ENCODE measurements at places on chromosomes 1 and 21.
A peak's percentile ranks its signal among the peaks of the same experiment; 100 is the strongest.

DNA sequence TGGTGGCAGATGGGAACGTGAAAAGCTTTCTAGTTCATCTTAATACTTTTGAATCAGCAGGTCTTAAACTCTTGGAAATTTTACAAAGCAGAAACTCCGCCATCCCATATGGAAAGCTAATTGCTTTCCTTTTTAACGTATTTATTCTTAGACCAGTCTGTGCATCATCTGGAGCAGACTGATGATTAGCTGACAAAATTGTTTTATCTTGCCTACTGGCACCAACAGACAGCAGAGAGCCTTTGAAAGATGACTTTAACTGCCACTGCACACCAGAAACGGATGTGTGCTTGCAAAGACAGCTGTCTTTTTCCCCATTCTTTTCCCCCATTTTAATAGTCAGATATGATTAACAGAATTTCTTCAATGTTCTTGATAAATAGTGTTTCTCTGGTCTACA lies 97.0 kb downstream of the PLD5 start:
- no peaks in the 10 kb centered on the region for H3K36me3 ChIP-seq
- DNase-seq, result no peak
- no peaks in the 10 kb centered on the region for H3K27me3 ChIP-seq
- no peaks in the 10 kb centered on the region for H3K4me1 ChIP-seq
- H3K4me3 ChIP-seq, result no peak overlapping the region

DNA sequence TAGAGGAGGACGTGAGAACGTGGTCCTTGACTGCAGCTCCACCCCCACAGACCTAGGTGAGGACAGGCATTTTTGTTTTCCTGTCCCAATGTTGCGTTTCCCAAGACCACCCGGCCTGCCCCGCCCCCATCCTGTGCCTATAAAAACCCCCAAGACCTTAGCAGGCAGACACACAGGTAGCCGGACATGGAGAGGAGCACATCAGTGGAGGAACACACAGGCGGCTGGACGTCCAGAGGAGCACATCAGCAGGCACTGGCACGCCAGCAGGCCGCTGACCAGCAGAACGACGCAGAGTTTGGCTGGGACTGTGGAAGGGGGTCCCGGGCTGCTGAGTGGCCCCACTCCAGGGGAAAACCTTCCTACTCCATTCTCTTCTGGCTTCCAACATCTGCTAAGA lies 12.7 kb upstream of the HMGCL start:
- no peaks in the 10 kb centered on the region for H3K27me3 ChIP-seq
- H3K36me3 ChIP-seq, result no peaks in the 10 kb centered on the region
- H3K4me3 ChIP-seq, result no peak overlapping the region
- DNase-seq, result no peak
- peaks cover 4% of the 10 kb centered on the region for H3K4me1 ChIP-seq

GRCh38 chr1:147050654-147051053 lies 112.5 kb downstream of the NBPF12 start:
- peaks cover 17% of the 10 kb centered on the region for H3K4me1 ChIP-seq
- H3K27ac ChIP-seq, result no peak overlapping the region
- no peaks in the 10 kb centered on the region for H3K36me3 ChIP-seq
- H3K4me3 ChIP-seq, result no peak overlapping the region
- no peaks in the 10 kb centered on the region for H3K27me3 ChIP-seq
- no peak for DNase-seq

- no peaks in the 10 kb centered on the region for H3K4me1 ChIP-seq
- no peaks in the 10 kb centered on the region for H3K27me3 ChIP-seq
- H3K4me3 ChIP-seq, result no peak overlapping the region
- no peaks in the 10 kb centered on the region for H3K36me3 ChIP-seq
- DNase-seq, result no peak
These were observed 403.6 kb upstream of the PBX1 start for GRCh38 chr1:164155347-164155746.

- peak within 1 kb of the TSS; percentile 81 for H3K27ac ChIP-seq
- H3K27me3 ChIP-seq, result no peaks in the 10 kb centered on the region
- H3K36me3 ChIP-seq, result peaks cover 19% of the 10 kb centered on the region
- H3K4me3 ChIP-seq, result peak within 1 kb of the TSS; percentile 89
- H3K4me1 ChIP-seq, result peaks cover 23% of the 10 kb centered on the region
- DNase-seq, result no peak
These were observed at the start of gene ZNF436 for GRCh38 chr1:23369335-23370013. ZNF436 (minus strand) TSS chr1:23369836; CDS start chr1:23368005, 1,831 bp downstream.

GRCh38 chr1:156844638-156845037 lies 14.3 kb downstream of the INSRR start:
- DNase-seq, result no peak
- H3K27me3 ChIP-seq, result no peaks in the 10 kb centered on the region
- H3K27ac ChIP-seq, result no peak overlapping the region
- H3K36me3 ChIP-seq, result no peaks in the 10 kb centered on the region
- no peak overlapping the region for H3K4me3 ChIP-seq

DNA sequence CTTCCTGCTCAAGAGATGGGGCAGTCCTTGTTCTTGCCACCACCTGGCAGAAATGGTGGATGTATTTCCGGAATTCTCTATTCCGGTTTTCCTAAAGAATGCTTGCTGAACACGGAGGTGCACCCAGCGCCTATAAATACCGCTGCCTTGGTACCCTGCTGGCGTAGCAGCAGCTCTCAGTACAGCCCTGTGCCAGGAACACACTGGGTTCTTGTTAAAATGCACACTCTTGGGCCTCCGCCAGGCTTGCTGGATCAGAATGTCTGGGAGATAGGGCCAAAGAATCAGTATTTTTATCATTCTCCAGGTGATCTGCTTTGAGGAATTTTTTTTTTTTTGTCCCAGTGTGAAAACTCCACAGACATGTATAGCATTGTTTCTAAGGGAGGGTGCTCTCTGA lies 54.2 kb downstream of the IGSF5 start:
- H3K4me3 ChIP-seq, result no peak overlapping the region
- H3K36me3 ChIP-seq, result no peaks in the 10 kb centered on the region
- no peak for DNase-seq

- peak overlapping the region; percentile 55 for H3K27ac ChIP-seq
- no peak overlapping the region for H3K4me3 ChIP-seq
- H3K4me1 ChIP-seq, result peaks cover 7% of the 10 kb centered on the region
- H3K36me3 ChIP-seq, result no peaks in the 10 kb centered on the region
- no peak for DNase-seq
These were observed 29.4 kb upstream of the CCSAP start for GRCh38 chr1:229372251-229372650.

- H3K27ac ChIP-seq, result peak overlapping the region; percentile 81
- peaks cover 14% of the 10 kb centered on the region for H3K4me1 ChIP-seq
- DNase-seq, result no peak
- H3K36me3 ChIP-seq, result peaks cover 5% of the 10 kb centered on the region
- no peak overlapping the region for H3K4me3 ChIP-seq
- no peaks in the 10 kb centered on the region for H3K27me3 ChIP-seq
These were observed 1.3 kb upstream of the UBE4B start for GRCh38 chr1:10031461-10031860.

DNA sequence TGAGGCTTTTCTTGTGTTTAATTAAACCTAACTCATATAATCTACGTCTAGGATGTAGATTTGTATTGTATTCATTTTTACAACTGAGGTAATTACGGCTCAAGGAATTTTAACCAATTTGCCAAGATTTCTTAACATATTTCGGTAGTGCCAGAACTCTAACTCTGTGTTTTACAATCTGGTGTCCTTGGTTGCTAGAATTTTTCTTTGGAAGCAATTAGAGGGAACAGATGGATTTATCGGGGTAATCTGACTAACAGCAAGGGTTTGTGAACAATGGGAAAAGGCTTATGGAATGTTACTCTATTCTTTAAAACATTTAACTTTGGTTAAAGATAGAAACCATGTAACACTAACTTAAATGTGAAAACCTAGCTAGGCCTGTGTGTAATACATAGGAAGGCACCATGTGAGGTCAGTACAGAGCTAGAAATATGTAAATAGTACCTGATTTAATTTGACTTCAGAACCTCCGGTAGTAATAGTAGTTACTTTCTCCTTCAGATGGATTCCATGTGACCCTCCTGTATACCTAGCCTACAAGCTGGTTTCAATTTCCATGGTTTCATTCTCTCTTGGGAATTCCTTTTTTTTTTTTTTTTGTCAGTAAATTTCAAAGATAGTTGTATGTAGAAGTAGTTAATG lies 1.2 kb downstream of the MTF2 start:
- peaks cover 33% of the 10 kb centered on the region for H3K36me3 ChIP-seq
- H3K27ac ChIP-seq, result peak overlapping the region; percentile 69
- H3K4me3 ChIP-seq, result peak overlapping the region; percentile 85
- no peak for DNase-seq
- no peaks in the 10 kb centered on the region for H3K27me3 ChIP-seq

DNA sequence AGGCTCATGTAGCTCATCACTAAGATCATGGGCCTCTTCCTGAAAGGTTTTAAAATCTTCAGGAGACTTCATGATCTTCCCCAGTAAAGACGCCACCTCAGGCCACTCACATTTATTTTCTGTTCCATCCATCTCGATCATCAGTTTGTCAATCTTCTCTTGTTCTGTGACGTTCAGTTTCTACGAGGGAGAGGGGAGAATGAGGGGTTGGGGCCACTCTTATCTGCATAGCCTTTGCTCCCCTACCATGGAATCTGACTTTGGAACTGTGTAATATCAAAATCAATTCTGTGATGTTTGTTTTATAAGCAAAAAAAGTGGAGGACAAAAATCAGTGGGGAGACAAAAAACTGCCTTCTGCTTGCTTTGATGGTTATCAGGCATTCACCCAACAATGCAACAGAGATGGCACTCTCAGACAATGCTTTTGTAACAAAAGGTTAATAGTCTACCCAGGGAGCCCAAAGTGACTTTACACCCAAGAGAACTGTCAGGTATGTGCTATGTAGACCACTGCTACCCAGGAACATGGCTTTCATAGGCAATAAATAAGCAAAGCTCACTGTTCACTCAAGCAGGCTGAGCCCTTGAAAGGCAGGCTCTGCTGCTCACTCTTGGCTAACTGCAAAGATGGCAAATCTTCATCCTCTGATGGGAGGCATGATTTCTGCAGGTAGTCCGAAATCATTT lies 10.5 kb downstream of the ENO1 start:
- peak overlapping the region; percentile 97 for H3K27ac ChIP-seq
- peaks cover 29% of the 10 kb centered on the region for H3K4me1 ChIP-seq

DNA sequence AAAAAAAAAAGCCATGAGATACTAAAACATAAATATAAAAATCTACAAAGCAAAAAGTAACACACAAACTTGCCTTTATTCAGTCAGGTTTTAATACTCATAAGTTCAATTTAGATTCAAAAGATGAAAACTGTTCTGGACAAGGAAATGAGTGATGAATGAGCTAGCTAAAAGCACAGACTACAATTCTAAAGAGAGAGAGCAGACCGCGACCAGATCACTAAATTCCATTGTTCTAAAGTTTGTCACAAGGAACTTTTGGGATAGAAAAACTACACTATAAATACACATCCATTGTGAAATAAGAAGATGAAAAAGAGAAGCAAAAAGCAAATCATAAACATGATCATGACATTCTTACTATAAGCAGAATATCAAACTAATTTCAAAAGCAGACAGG lies 1.7 kb downstream of the ODF2L start:
- no peak for DNase-seq
- H3K27me3 ChIP-seq, result no peaks in the 10 kb centered on the region
- peaks cover 12% of the 10 kb centered on the region for H3K4me1 ChIP-seq
- no peak overlapping the region for H3K4me3 ChIP-seq
- peak overlapping the region; percentile 60 for H3K27ac ChIP-seq

DNA sequence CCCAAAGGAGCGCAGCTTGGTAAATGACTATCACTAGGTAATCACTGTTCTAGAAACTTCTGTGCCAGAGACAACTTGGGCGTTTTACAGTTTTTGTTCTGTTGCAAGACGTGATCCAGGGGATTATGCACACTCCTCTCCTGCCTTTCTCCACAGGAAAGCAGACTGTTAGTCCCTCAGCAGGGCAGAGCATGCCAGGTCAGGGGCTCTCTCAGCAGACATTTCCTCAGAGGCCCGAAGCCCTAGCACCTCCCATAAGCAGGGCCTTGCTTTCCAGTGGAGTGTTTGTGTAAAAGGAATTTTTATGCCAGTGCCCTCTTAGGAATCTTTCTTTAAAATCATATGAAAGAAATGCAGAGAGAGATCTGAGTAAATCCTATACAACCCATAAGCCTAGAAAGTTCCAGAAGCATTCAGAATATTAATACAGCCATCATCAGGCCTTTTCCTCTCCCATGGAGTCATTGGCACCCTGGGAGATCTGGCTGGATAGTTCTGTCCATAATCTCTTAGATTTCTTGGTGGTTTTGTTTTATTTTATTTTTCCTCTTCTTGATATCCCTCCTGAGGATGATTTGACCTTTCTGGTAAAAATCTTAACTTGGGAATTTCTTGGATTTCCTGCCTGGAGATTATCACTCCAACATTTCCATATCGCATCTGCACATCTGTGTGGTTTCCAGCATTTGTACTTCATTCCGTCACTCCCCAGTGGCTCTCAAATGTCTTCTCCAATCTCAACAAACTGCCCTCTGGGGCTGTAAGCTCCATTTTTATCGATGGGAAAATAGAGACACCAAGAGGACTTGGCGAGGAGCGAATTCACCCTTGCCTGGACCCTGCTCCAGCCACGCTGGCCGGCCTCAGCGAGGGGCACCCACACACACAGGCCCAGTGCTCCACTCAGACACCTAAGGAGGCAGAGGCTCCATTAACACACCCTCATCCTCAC lies 116.1 kb downstream of the PSMG1 start:
- no peaks in the 10 kb centered on the region for H3K36me3 ChIP-seq
- H3K27ac ChIP-seq, result no peak overlapping the region
- no peaks in the 10 kb centered on the region for H3K27me3 ChIP-seq
- no peaks in the 10 kb centered on the region for H3K4me1 ChIP-seq
- no peak for DNase-seq

- H3K27ac ChIP-seq, result no peak overlapping the region
- no peaks in the 10 kb centered on the region for H3K36me3 ChIP-seq
- H3K4me1 ChIP-seq, result peaks cover 7% of the 10 kb centered on the region
- no peaks in the 10 kb centered on the region for H3K27me3 ChIP-seq
These were observed 52.0 kb downstream of the PRDX6 start for GRCh38 chr1:173529106-173529505.

- peaks cover 14% of the 10 kb centered on the region for H3K4me1 ChIP-seq
- peaks cover 32% of the 10 kb centered on the region for H3K36me3 ChIP-seq
- DNase-seq, result no peak
- no peak overlapping the region for H3K4me3 ChIP-seq
These were observed 176.1 kb downstream of the SLC45A1 start for GRCh38 chr1:8493916-8494540.

DNA sequence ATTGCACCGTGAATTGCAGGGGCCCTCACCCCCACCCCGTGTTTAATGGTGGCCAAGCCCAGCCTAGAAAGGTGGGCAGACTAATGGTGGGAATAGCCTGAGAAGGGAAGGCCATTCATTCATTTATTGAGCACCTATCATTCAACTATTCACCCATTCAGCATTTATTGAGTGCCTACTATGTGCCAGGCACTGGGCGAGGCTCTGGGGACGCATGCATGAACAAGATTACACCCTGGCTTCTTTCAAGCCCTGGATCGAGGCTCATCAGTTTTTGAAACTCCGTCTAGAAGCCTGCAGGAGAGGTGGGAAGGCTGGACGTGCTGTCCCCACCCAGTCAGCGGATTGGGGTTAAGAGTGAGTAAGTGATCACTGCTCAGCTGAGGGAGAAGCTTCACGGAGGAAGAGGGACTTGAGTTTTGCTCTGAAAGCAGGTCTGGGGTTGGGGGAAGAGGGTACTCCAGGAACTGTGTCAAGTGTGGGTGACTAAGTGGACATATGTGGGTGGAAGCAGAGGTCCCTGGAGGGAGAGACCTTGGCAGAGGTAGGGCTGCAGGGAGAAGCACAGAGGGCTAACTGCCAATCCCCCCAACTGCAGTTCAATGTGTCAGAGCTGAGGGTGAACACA lies 35.6 kb downstream of the MEF2D start:
- peaks cover 31% of the 10 kb centered on the region for H3K4me1 ChIP-seq
- peak overlapping the region; percentile 58 for H3K27ac ChIP-seq
- no peak overlapping the region for H3K4me3 ChIP-seq
- H3K36me3 ChIP-seq, result peaks cover 17% of the 10 kb centered on the region
